ENCODE measurements at places on chromosomes 7 and 10. TPM values are rescaled to one million over a fixed set of nuclear protein-coding genes. Genes with fewer than 3 reads are reported as not detected.

Gene SPDYE5
- not detected for total RNA-seq

GRCh38 chr7:154412105-154412504, 359.9 kb downstream of the DPP6 start:
- no peak for DNase-seq

Gene NPC1L1
- 0.19 TPM for total RNA-seq

DNA sequence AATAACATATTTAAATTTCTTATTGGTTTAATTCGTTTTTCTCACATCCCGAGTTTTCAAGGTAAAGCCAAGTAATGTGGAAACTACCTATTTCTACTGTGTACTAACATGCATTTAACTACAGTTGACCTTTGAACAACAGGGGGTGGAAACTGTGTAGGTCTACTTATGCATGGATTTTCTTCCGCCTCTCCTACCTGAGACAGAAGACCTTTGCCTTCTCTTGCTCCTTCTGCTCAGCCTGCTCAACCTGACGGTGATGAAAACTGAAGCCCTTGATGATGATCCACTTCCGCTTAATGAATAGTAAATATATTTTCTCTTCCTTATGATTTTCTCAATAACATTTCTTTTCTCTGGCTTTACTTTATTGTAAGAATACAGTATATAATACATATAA, 18.5 kb downstream of the MEOX2 start:
- DNase-seq = no peak
